GM23248 (cell line): ENCODE measurements at places on chromosomes 11 and 22.

GRCh38 chr11:360326-361280, 8.7 kb upstream of the B4GALNT4 start:
- no peak for DNase-seq

- peak; percentile 38 for DNase-seq
Observed at GRCh38 chr11:17699147-17700114, 19.9 kb upstream of the MYOD1 start.

DNA sequence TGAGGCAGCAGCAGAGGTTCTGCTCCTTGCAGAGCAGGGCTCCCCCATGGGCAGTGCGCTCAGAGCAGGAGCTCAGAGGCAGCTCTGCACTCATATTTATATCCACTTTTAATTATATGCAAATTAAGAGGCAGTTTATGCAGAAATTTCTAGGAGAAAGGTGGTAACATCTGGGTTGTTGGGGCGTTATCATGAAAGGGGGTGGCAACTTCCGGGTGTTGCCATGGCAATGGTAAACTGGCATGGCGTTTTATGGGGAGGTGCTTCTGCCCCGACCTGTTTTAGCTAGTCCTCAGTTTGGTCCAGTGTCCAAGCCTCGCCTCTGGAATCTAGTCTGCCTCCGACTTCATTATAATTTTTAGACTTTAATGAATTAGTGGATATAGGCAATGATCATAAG, 1191.7 kb downstream of the TBC1D22A start:
- DNase-seq, result no peak

- DNase-seq, result peak; percentile 57
Observed at GRCh38 chr11:1876361-1877063, 15.2 kb downstream of the PRR33 start.

- no peak for DNase-seq
Observed at GRCh38 chr11:68446046-68446725, 14.4 kb upstream of the PPP6R3 start.
